ENCODE measurements at places on chromosomes 16 and 17. TPM values are rescaled to one million over a fixed set of nuclear protein-coding genes. Genes with fewer than 3 reads are reported as not detected.

CHRNE gene
- 1.7 TPM for total RNA-seq

GAS2L2 gene
- 0.11 TPM for total RNA-seq

KRT33A gene
- total RNA-seq, result not detected

OR1F1 gene
- total RNA-seq, result not detected

KRT33B gene
- total RNA-seq, result not detected

Measured in mesothelial cell of epicardium (in vitro differentiated cells).